HCEC 1CT (cell line): ENCODE measurements at places on chromosomes 11 and 22.

DNA sequence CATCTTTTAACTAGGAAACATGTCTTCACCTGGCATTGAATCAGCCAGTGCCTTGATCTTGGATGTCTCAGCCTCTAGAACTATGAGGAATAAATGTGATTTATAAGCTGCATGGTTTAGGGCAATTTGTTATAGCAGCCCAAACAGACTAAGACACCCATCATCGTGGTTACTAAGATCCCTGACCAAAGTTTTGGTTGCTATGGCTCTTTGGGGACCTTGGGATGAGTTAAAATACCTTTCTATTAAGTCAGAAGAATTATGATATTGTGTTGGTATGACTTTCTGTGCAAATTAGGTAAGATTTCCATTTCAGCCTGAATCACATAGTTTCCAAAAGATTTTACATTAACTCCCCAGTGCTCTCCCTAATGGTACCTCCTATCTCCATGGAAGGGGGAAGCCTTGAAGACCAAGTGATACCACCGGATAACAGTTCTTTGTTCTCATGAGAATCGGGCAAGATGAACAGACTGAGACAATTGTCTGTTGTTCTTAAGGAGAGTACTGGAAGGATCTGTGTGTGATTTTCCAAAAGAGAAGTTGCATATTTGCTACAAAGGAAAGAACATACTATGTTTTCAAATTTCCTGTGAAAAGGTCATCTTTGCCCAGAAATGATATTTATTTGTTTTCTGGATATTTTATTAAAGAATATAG, 60.4 kb upstream of the UBASH3B start:
- peak; percentile 22 for DNase-seq

DNA sequence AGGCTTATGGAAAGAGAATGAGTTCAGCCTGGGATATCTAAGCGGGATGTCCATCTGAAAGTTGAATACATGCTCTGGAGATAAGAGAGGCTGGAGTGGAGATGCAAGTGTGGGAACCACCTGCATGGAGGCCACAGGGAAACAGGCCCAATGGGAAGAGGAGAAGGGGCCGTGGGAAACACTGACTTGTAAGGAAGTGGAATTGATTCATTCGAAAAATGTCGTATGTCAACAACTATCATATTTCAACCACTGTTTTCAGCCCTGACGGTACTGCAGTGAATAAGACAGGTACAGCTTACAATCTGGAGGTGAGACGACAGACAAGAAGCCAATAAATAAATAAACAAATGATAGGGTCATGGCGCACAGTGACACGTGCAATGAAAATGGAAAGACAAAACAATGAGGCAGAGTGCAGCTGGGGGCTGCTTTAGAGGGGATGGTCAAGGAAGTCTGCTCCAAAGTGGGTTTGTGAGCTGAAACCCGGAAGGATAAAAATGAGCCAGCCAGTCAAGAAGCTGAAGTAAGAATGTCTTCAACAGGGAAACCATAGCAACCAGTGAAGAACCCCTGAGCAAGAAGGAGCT, 35.9 kb downstream of the EFCAB6 start:
- no peak for DNase-seq

DNA sequence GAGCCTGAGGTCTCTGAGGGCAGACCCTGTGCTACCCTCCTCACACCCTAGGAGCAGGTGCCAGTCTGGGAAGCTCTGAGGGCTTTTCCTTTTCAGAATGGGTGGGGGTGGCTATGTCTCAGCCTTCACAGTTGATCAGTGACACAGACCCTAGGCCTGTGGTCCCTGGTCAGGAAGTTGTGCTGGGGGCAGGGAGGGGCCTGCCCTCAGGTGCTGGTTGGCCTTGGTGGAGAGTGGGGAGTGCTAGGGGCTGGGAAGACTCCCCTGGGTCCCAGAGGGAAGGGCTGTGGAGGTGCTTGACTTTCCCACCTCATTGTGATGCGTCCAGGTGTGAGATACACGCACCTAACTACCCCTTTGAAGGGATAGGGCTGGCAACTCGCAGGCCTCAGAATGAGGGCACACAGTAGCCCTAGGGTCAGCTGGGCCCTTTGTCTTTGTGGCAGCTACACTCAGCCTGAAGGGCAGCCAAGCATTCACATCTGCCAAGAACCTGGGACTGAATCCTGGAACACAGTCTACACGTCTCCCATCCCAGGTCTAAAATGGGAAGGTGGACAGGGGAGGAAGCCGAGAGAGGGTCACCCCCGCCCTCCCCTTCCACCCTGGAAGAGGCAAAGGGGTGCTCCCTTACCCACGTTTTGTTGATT, 31.2 kb upstream of the ATXN10 start:
- no peak for DNase-seq

DNA sequence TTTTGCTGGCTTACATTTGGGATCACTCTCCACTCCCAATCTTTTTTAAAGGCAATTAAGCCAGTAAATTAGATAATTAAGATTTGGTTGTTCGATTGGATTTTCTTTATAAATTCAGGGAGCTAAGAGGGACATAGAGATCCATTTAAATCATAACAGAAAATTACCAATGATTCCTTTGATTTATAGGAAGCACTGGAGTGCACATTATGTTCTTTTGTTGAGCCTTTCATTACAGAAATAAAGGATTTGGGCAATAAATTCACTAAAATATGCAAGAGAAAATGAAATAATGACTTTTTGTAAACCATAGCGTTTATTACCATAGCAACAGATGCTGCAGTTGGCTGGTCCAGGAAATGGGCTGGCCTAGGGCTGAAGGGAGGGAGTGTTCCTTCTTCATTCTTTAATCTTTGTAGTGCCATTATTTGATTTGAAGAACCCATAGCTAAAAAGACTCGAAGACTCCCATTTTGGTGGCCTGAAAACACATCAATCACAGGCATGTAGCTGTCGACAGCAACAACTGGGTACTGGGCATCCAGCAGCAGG, 73.0 kb downstream of the C2CD3 start:
- no peak for DNase-seq
